ENCODE measurements at places on chromosomes 3 and 15.

- DNase-seq, result no peak
Measured at GRCh38 chr3:134802428-134803050, 7.5 kb downstream of the EPHB1 start.

DNA sequence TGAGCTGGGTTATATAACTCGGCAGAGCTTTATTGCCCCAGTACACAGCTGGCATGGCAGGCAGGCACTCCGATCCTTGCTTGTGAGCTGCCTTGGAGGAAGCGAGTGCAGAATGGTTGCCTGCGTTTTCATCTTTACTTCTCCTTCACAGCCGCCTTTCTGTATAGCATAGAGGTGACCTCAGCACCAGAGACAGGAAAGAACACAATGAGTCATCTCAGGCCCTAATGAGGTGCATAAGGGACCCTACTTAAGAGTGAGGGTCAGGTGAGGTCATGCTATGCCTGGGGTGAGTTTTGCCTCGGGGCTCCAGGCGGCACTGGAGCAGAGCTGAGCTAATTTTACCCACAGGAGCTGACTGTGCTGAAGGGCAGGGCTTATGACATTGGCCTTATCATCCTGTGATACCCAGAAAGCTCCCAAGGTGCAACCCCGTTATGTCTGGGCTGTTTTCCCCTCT lies 43.5 kb downstream of the LPP start:
- DNase-seq, result peak; percentile 87

- DNase-seq, result peak; percentile 46
Measured at GRCh38 chr3:98519351-98519750, 3.4 kb downstream of the CLDND1 start.

GRCh38 chr15:64090527-64090926 lies 3.1 kb downstream of the CIAO2A start:
- DNase-seq, result no peak

DNA sequence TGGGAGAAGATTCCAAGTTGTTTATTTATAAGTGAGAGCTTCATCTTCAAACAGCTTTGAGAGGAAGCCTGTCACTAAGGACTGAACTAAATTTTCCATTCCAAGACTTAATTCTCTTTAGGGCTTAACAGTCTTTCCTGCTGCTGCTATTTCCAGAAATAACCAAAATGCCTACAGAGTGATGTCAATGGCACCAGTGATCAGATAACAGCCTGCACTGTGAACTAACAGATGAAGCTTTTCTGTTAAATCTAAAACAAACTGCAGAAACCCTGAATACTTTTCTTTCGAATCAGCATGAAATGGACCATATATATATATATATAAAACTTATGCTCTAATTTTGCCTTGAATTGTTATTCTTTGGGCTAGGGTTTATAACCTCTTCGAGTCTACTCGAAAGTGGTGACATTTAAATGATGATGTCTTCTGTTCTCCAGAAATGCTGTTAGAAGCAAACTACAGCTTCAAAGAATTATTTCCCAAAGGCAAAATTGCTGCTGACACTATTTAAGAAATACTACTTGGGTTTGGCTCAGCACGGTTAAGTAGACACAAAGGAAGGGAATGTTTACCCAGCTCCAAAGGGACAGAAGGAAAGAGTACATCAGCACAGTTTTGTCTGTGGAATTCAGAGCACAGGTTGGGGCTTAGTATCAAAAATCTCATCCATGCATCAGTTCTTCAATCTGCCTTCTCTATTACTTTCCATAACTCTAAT lies 238.5 kb upstream of the LRRN1 start:
- DNase-seq, result peak; percentile 7

GRCh38 chr3:21893242-21893641 lies 142.2 kb upstream of the ZNF385D start:
- DNase-seq, result peak; percentile 2

- no peak for DNase-seq
Measured at GRCh38 chr15:40263024-40263754, 19.7 kb downstream of the ANKRD63 start.

DNA sequence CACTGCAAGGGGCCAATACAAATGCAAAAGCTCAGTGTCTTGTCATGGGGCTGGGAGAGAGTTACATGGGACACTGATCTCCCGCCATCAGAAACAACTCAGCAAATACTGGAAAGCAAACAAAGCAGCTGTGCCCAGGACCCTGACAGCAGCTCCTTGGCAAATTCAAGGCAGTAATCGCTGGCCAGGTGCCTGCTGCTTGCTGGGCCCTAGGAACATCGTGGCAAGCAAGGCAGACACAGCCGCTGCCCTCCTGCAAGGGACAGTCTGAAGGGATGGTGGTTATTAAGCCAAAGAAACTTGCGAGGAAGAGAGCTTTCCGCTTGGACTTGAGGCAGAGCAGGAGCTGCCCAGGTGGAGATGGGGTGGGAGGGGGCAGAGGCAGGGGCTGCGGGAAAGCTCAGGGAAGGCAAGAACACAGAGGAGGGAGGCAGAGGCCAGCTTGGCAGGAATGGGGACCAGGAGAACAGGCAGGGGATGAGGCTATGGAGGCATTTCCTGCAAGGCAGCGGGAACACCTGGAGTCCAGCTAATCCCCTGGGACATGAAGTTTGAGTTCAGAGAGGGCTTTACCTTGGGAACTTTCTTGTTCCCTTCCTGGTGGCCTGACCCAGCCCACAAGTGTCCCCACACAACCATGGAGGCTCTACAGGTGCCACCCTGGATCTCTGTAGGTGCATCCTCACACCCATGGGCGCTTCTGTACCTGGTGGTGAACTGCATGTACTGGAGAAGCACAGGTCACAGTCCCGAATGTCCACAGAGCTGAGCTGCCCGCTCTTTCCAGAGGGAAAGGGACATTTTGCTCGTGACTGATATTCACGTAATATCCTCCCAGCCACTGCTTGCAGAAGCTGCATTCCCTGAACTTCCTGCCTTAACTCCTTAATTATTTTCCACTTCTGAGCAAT lies 78.7 kb upstream of the ATP2B2 start:
- no peak for DNase-seq

GRCh38 chr3:86976219-86976618 lies 14.7 kb downstream of the VGLL3 start:
- DNase-seq, result no peak

DNA sequence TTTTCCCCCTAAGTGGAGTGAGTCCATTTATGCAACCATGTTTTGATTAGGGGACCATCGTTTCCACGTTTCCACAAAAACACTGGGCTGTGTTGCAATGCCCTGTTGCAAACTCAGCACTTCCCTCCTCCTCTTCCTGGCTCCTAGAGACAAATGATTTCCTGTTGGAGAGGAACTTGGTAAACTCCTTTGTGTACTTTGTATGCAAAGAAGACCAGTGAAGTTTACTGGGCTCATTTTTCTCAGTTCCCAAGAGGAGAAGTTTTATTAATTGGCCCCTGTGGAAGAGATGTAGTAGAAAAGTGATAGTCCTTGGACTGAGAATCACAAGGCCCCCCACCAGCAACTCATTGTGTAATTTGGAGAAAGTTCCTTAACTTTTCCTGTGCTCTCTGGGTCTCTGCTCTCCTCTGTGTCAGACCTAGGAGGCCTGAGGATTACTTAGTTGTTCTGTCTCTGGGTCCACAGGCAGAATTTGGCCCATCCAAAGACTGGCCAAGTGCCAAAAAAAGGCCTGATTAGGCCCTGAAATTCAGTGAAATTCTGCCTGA lies 95.0 kb downstream of the ATG7 start:
- DNase-seq, result peak; percentile 30

DNA sequence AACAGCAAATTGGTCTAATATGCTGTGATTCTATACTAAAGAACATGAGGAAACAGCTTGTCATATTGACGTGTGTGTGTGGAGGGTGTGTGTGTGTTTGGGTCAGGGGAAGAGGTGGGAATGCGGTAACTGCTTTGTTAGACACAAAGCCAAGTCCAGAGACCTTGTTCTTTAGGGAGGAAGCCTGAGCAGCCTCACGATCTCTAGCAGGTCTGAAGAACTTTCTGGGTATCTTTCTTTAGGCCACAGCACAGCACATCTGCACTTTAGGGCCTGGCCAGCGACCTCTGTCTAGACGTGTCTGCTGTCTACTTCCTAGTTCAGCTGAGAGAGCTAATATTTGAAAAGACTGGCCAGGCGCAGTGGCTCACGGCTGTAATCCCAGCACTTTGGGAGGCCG lies 220.0 kb upstream of the TPRG1 start:
- DNase-seq, result no peak

DNA sequence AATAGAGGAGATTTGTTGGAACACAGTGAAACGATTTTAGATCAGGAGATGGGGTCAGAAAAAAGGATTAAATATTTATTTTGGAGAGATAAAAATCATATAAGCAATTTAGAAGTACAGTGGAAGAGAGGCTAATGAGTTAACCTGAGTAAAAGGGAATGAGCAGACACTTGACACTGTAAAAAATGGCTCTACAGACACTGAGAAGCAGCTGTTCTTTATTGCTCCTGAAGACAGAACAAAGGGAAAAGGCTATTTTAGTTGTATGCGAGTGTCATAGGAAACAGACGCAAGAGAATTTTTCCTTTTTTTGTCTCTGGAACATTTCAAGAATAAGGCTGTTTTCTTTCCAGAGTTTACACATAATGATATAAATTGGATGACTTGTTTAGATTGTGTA lies 34.3 kb downstream of the ASTE1 start:
- DNase-seq, result no peak

- DNase-seq, result no peak
Measured at GRCh38 chr3:123076112-123076495, 9.3 kb downstream of the PDIA5 start.

- no peak for DNase-seq
Measured at GRCh38 chr15:42069025-42069424, 25.3 kb downstream of the PLA2G4D start.

DNA sequence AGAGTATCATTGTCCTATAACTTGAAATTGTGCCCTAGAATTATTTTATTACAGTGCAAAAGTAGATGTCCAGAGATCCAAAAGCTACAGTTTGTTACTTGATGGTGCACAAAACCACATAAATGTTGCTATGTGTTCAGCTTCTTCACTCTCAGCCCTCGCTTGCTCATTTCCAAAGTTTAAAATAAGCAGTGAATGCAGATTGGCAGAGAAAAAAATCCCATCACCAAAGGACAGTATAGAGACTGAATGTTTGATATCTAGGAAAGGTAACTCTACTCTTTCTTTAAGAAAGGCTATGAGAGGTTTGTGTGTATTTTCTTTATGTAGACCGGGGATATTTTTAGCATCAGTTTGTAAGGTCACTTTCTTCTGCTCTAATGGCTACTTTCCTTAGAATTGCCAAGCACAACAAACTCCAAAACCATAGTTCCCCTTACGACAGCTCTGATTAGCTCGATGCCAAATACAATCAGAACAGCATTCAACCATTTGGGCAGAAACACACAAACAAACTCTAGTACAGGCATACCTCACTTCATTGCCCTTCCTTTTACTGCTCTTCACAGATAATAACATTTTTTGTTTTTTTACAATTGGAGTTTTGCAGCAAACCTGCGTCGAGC lies 164.1 kb upstream of the CCDC54 start:
- no peak for DNase-seq

Measured in kidney tubule cell (primary cell).